ENCODE measurements at places on chromosomes 2 and 18. TPM values are rescaled to one million over a fixed set of nuclear protein-coding genes. Genes with fewer than 3 reads are reported as not detected.

GRCh38 chr2:124426625-124427024 lies 401.5 kb downstream of the CNTNAP5 start:
- no peaks in the 10 kb centered on the region for H3K36me3 ChIP-seq
- H3K27me3 ChIP-seq, result peaks cover 3% of the 10 kb centered on the region
- DNase-seq, result no peak
- H3K27ac ChIP-seq, result no peak overlapping the region
- peaks cover 9% of the 10 kb centered on the region for H3K4me1 ChIP-seq

- no peak for DNase-seq
- H3K27ac ChIP-seq, result no peak overlapping the region
- no peak overlapping the region for H3K4me3 ChIP-seq
- H3K27me3 ChIP-seq, result peaks cover 4% of the 10 kb centered on the region
- H3K36me3 ChIP-seq, result no peaks in the 10 kb centered on the region
These were observed 55.5 kb downstream of the MARCHF4 start for GRCh38 chr2:216316743-216317142.

GRCh38 chr2:113202305-113203216 lies 28.8 kb downstream of the PSD4 start:
- no peaks in the 10 kb centered on the region for H3K4me1 ChIP-seq
- no peak for DNase-seq
- H3K36me3 ChIP-seq, result no peaks in the 10 kb centered on the region
- peaks cover 9% of the 10 kb centered on the region for H3K27me3 ChIP-seq

Gene SCRN3
- total RNA-seq, result 21.1 TPM

Gene EVA1A
- 19.9 TPM for total RNA-seq

Measured in endothelial cell (in vitro differentiated cells).